ENCODE measurements at places on chromosomes 2 and 18. TPM values are rescaled to one million over a fixed set of nuclear protein-coding genes. Genes with fewer than 3 reads are reported as not detected.

RNU2-63P gene
- total RNA-seq = not detected

CHRNG gene
- not detected for total RNA-seq

KLHL29 gene
- total RNA-seq = 23.5 TPM

ACKR3 gene
- 8.9 TPM for total RNA-seq

SAG gene
- total RNA-seq = not detected

All from dorsolateral prefrontal cortex (tissue), 122 donors.